ENCODE measurements at places on chromosomes 12 and 14. TPM values are rescaled to one million over a fixed set of nuclear protein-coding genes. Genes with fewer than 3 reads are reported as not detected.

Gene NAB2
- total RNA-seq = 43.1 TPM

Gene ETFRF1
- 22.0 TPM for total RNA-seq

Gene PTPN6
- 21.1 TPM for total RNA-seq

Gene FRS2
- 65.5 TPM for total RNA-seq

Gene PPP1R3E
- 10.8 TPM for total RNA-seq

Gene EPYC
- not detected for total RNA-seq

Gene ZFHX2
- total RNA-seq = 1.3 TPM

Gene PLEKHG7
- total RNA-seq = 0.58 TPM

Gene MBIP
- total RNA-seq = 26.3 TPM

Gene STXBP6
- total RNA-seq = 6.8 TPM

Gene GALNT9
- 12.0 TPM for total RNA-seq

Gene TRIM9
- total RNA-seq = 1.6 TPM

Gene GPR137C
- 5.5 TPM for total RNA-seq

Gene LRRC43
- 5.3 TPM for total RNA-seq

Gene NGB
- total RNA-seq = not detected

Gene IFNG-AS1
- 0.70 TPM for total RNA-seq

Gene RNASE1
- 198 TPM for total RNA-seq

Gene SCAF11
- 101 TPM for total RNA-seq

Gene GDF3
- 0.64 TPM for total RNA-seq
